ENCODE measurements at places on chromosomes 7 and 10. TPM values are rescaled to one million over a fixed set of nuclear protein-coding genes. Genes with fewer than 3 reads are reported as not detected.

Gene TAS2R38
- not detected for total RNA-seq

- no peak for DNase-seq
Measured at GRCh38 chr10:93299606-93300287, 182.4 kb downstream of the MYOF start.

Gene FAM204A
- total RNA-seq: 85.7 TPM

Gene STK31
- total RNA-seq: not detected

Data from H4 (cell line).